ENCODE measurements at places on chromosomes 7 and 10.

DNA sequence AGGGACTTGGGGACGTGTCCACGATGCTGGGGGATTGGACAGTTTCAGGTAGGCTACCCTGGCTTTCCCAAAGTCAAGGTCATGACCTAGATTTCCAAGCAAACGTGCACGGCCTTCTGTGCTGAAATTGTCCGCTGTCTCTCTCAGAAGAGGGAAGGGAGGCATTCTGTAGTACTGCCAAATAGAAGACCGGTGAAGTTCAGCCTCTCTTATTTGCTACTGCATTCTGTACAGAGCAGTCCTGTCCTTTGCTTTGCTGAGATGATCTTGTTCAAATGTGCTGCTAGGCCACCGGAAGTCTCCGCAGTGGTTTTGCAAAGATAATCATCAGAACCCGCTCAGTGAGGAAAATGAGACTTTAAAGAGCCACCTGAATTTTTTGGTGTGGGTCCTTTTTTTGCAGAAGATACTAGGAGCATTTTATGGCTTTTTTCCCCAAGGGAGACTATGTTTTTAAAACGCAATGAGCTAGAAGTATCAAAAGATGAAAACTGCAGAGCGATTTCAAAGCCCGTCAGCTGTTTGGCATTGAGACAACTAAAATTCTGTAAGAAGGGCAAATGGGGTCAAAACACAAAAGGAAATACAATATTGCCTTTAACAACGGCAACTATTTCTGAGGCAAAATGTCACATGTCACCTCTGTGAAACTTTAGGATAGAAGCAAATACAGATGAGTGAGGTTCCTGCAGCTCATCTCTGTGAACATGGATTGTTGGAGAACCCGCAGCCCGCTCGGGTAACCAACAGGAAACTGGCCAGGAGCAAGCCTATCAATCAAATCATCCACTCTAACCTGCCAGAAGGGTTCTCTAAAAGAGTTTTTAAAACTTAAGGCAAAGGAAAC is 1.3 kb upstream of the NMT2 start:
- DNase-seq, result no peak

GRCh38 chr7:50682079-50682478 is 100.6 kb downstream of the GRB10 start:
- no peak for DNase-seq

GRCh38 chr7:81094952-81095351 is 176.1 kb upstream of the SEMA3C start:
- DNase-seq, result no peak

- no peak for DNase-seq
These were observed 4.3 kb downstream of the DYNC1I1 start for GRCh38 chr7:95776561-95777185.

- DNase-seq, result no peak
These were observed 34.6 kb downstream of the IFT22 start for GRCh38 chr7:101287032-101287431.

DNA sequence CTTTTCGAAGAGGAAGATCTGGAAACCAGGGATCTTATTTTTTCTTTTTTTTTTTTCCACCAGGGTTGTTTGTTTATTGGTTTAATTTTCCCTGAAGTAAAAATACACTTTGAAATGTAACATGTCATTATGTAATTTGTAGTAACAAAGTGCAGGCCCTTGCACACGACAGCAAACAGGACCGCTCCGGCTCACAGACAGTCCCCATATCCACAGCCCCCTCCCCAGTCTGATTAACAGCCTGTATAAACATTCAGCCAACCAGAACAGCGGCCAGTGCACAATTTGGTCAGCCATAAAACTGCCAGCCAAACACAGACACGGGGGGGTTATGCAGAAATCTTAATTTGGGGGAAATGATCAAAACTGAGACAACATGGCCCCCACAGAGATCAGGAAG is 431.6 kb upstream of the NPVF start:
- no peak for DNase-seq

- no peak for DNase-seq
These were observed 24.8 kb upstream of the ZNF800 start for GRCh38 chr7:127417346-127417745.

GRCh38 chr7:105270117-105270516 is 118.6 kb downstream of the SRPK2 start:
- no peak for DNase-seq

- DNase-seq, result no peak
These were observed 12.8 kb upstream of the DRGX start for GRCh38 chr10:49408519-49409306.

DNA sequence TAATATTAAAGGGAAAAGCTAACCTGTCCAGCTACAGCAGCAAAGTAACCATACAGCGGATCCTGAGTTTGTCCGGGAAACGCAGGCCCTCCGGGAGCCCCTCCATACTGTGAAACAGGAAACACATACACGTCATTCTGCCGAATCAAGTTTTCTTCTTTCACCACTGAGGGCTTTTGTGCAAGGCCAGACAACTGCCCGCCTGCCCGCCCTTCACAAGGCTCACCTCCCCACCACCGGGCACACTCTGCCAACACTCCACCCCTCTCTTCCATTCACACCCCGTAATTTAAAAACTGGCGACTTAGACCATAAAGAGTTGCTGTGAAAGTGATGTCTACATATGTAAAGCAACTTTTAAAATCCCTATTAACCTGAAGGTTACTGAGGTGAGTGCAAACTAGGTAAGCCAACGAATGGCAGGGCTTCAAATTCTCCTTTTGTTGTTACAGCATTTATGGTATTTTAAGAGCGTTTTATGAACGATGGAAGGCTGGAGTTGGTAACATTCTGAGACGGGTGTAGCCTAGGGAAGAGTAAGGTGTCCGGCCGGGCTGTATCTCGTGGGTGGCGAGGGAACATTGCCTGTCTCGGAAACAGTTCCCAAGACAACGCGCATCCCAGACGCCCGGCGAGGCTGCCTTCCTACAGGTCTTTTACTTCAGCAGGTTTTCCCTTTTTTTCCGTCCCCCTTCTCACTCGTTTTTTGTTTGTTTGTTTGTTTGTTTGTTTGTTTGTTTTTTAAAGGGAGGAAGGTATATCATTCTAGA is 817 bp downstream of the SRI start:
- no peak for DNase-seq

GRCh38 chr10:116364868-116365267 is 40.6 kb downstream of the CCDC172 start:
- no peak for DNase-seq

- DNase-seq, result no peak
These were observed 43.7 kb downstream of the DNAJB9 start for GRCh38 chr7:108613147-108613948.

- DNase-seq, result no peak
These were observed 85.7 kb upstream of the NMT2 start for GRCh38 chr10:15253951-15254807.

DNA sequence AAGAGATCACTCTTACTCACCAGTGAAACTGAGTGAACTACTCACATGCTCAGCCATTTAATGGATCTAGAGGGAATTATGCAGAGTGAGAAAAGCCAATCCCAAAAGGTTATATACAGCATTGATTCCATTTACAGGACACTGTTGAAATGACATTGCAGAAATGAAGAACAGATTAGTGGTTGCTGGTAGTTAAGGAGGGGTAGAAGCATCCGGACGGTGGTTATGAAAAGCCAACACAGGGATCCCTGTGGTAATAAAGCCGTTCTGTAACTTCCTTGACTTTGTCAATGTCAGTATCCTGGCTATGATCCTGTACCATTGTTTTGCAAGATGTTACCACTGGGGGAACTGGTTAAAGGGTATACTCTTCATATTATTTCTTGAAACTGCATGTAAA is 253.4 kb downstream of the USP6NL start:
- DNase-seq, result no peak

- DNase-seq, result no peak
These were observed 136.4 kb downstream of the VTI1A start for GRCh38 chr10:112583236-112583939.

GRCh38 chr7:159105832-159106811 is 38.5 kb downstream of the VIPR2 start:
- no peak for DNase-seq

- no peak for DNase-seq
These were observed 1.6 kb upstream of the CHCHD2 start for GRCh38 chr7:56107954-56108258.

DNA sequence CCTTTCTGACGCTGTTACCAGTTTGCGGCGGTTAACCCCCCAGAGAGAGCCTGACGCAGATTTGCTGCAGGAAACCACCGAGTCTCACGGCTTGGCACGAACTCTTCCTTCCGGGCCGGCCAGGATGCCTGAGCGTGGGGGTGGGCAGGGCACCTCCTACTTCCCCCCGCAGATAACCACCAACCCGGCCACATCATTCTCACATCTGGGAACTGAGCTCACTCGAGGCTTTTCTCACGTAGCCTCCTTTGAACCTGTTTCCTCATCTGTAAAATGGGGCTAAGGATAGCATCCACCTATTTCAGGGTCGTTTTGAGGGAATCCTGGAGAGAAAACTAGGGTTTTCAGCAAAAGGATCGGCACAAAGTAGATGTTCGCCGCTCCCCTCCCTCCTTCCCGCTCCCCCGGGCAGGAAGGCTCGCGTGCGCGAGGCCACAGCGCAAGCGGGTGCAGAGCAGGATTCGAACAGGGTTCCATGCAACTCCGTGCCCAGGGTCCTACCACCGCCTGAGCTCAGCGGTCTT is 23.6 kb downstream of the DDIT4 start:
- peak; percentile 87 for DNase-seq

- DNase-seq, result no peak
These were observed 315.3 kb downstream of the FGFR2 start for GRCh38 chr10:121282797-121283515.

DNA sequence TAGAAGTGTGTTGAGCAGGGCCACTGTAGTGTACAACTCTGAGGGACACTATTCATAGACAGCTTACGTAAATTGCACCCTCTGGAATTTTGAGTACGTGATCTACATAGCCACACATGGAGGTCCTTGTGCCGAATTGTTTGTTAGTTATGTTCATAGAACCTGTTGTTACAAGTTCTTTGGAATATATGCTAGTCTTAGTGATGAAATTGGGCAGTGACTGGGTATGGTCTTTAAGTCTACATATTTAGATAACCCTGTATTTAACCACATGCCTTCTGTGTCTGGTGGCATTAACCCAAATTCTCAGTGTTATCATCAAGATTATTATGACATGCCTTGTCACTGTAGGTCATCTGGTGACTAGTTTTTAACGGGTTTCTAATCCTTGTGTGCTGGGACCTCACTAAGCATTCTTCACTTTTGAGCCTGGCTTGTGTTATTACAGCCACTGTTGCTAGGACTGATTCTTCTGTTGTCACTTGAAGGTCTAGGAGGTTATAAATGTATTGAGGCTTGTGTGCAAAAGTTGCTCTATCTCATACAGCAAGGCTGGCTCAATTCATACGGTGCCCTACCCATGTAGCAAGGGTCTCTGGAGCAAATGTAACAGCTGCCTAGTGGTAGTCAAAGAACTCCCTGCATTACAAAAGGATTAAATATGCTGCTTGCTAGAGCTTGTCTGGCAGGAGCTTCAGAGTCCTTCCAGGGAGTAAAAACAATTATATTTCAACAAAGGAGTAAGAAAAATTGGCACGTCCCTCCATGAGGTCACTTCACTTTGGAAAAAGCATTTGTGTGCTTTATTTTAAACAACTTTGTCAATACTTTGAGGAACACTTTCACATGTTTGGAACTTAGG is 65.4 kb downstream of the CDK14 start:
- DNase-seq, result no peak

DNA sequence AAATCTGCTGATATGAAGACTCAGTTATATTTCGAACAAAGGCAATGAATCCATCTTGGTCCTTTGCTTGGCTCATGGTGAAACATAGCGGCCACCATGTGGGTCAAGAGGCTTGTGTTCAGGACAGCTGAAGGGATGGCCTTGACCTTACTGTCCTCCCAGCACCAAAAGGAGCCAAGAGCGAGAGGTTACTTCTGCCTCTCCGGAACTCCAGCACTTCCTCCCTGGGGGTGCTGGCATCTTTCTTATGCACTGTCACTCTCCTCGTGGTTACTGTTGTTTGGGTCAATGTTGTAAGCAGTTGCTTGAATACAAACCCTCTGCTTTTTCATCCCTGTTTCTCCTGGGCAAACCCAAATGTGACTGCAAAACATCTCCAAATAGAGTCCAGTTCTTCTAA is 100.6 kb downstream of the RBM20 start:
- DNase-seq, result no peak

- DNase-seq, result no peak
These were observed 53.2 kb upstream of the FAM20C start for GRCh38 chr7:139131-139530.

DNA sequence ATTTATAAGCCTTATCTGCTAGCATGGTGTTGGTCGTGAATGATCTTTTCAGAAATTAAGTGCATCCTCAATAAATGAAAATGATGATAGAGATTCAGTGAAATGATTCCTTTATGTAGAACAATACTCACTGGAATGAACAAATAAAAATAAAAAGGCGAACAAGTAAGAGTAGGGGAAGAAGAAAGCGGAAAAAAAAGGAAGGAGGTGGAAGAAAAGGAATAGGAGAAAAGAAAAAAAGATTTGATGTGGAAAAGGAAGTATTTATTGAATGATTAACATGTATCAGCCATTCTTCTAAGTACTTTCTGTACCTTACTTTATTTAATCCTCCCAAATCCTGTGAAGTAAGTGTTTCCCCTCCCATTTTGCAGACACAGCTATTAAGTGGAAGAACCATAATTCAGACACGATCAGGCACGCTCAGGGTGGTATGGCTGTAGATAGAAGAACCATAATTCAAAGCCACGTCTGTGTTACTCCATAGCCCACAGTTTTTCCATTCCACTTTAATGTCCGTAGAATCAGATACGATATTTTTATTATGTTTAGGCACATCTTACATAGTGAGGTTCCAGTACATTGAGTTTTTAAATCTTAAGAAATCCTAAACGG is 156.2 kb upstream of the LAMB4 start:
- DNase-seq, result no peak

DNA sequence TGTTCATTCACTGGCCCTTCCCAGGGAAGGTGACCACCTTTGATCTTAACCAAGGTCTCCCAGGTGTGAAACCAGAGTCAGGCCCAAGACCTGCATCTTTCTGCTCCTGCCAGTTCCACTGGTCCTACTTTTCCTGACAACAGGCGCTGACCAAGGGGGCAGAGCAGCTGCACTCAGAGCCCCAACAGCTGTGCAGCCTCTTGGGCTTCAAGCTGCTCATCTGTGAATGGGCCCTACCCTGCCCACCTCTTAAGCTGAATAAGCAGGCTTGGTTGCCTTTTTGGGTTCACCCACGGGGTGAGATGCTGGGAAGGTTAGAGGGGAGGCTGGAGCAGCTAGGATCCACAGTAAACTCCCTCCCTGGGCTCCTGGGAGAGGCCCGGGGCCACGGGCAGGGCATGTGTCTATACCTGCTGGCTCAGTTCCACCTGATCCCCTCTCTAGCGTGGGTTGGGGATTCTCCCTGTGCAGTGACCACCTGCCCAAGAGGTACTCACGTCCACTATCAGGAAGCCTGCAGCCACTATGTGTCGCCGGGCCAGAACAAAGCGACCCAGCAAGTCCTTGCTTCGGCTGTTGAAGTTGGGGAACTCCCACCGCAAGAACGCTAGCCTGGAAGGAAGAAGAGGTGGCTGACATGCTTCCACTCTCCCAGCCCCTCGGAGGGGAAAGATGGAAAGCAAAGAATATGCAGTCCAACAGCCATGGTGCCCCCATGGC is 10.6 kb downstream of the TBRG4 start:
- DNase-seq, result no peak

Measured in AG04449 (cell line).